ENCODE measurements at places on chromosomes 2 and 18.
A peak's percentile ranks its signal among the peaks of the same experiment; 100 is the strongest.

GRCh38 chr2:60819155-60819862 lies 62.1 kb upstream of the REL start:
- DNase-seq = peak; percentile 77

DNA sequence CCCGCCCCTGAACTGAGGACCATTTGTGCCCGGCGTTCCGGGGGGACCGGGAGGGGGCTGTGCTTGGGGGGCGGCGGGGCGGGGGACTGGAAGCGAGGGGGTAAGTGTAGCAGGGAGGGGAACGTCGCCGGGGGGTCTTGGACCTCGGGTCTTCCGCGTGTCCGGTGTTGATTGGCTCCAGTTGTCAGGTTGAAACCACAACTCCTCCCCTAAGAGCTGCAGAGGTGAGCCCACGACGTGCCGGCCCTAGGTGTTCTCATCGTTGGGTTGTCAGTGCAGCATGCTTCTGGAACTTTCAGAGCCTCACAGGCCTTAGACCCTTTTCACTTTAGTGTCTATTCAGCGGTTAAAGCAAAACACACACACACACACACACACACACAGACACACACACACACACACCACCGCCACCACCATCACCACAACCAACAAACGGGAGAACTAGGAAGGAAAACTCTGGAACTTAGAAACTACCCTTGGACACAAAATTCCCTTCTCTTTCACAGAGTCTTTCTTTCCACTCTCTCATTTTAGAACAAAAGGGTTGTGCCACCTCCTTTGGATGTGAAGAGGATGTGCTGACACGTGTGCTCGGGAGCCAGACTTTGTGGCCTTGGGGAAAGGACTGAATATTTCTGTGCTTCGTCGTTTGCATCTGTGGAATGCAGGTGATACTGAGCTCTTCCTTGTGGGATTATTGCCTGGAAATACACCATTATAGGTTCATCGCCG lies 6.7 kb upstream of the DLX2 start:
- no peak for DNase-seq

DNA sequence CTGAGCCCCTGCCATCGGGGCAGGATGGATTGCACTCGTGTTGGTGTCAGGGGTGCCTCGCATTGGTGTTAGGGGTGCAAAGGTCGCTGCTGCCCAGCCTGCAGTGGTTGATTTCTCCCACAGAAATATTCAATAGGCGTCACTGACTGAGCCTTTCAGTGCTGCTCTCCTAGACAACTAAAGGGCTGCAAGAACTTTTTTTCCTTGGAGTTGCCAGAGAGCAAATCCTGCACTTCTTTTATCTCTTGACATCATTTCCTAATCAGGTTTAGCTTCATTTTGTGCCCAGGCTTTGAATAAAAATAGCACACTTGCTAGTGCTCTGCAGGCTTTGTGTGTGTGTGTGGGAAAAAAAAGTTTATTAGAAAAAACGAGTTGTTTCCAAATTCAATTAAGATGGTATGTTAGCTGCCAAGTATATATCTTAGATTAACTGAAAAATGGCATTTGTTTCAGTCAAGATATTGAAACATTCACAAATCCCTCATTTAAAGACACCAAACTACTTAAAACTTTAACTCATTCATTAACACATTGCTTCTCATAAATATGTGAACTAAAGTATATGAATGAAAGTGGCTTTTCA lies 125.6 kb downstream of the SOCS6 start:
- no peak for DNase-seq

DNA sequence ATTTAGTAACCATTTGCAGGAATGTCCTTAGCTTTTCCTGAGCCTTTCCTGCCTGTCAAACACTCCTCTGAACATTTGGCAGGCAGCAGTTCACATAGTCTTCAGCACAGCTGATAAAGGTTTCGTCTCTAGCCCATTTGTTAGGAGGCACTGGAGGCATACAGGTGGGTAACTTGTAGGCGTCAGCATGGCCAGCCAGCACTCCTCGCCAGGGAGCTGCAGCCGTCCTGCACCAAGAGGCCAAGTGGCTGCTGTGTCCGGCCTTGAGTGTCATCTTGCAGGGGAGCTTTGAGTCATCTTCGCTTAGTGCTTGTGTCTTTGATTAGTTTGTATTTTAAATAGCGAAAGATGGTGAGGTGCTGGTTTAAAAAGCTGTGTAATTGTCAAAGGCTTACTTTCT lies 120.3 kb upstream of the NFATC1 start:
- no peak for DNase-seq

GRCh38 chr18:31500051-31500688 lies 2.2 kb downstream of the DSG2 start:
- no peak for DNase-seq

Data from stimulated activated CD8-positive, alpha-beta memory T cell treated with anti-CD3 and anti-CD28 coated beads, Interleukin-12 subunit alpha, Interleukin-12 subunit beta, amount 100 ng/mL, for 4 hours (primary cell).